ENCODE measurements at places on chromosomes 2 and 18. TPM values are rescaled to one million over a fixed set of nuclear protein-coding genes. Genes with fewer than 3 reads are reported as not detected.

TUBA4B gene
- total RNA-seq: not detected

RNF144A gene
- total RNA-seq: 8.2 TPM

PSMD14 gene
- 46.2 TPM for total RNA-seq

TEKT4 gene
- not detected for total RNA-seq

DNA sequence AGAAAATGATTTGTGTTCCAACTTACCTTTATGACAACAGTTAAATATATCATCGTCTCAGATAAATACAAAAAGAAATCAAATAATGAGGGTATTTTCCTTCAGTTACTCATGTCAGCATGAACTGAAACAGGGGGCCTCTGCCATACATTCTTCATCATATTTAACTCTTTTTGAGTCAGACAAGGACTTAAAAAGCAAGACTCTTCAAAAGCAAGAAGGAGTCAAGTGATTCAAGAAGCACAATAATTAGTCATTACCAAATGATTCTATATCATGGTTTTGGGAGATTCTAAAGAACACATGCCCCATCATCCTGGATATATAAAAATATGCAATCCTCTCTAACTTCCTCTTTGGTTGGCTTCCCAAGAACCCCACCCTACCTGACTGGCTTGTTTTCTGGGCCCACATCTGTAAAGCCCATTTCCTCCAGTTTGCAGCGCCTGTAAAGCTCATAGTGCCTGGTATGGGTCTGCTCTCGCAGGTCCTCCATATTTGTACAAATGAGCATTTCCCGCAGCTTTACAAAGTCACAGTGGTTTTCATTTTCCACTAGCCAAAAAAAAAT is 49.7 kb downstream of the SEPTIN10 start:
- DNase-seq: no peak

DNA sequence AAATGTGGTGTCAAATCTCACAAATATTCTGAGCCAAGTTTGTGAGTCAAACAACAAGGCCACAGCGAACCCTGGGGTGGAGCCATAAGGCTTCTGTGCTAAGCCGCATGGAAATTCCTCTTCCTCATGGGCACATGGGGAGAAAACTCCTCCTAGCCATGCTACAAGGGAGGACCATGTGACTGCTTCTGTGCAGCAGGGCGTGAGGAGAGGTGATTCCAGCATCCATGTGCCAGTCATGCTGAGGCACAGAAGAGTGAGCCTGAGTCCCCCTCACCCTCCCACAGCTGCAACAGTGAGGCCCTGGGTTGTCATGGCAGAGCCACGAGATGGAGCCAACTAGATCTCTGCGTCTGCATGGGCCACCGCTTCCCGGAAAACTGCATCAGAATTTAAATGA is 488.8 kb upstream of the RAB6C start:
- no peak for DNase-seq

DNA sequence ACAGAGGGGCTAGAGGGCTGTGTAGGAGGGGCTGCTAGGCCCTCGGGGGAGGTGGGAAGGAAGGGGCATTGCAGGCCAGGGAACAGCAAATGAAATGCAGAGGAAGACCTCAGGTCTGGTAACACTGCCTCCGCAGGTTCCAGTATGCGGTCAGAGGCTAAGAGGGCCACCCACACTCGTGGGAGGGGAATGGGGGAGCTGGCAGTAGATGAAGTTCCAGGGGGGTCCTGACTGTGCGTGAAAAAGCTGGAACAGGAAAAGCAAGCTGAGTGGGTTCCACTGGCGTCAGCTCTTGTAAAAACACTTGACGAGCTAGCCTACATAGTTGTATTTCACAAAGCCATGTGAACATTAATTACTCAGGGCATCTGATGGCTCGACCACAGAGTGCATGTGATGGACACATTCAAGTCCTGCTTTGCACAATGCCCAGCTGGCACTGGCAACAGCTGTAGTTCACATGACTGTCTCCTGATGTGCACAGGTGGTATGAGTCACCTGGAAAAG is 29.0 kb upstream of the PTPN4 start:
- DNase-seq: no peak

- no peak for DNase-seq
These were observed 162.7 kb upstream of the ETAA1 start for GRCh38 chr2:67234440-67234839.

DNA sequence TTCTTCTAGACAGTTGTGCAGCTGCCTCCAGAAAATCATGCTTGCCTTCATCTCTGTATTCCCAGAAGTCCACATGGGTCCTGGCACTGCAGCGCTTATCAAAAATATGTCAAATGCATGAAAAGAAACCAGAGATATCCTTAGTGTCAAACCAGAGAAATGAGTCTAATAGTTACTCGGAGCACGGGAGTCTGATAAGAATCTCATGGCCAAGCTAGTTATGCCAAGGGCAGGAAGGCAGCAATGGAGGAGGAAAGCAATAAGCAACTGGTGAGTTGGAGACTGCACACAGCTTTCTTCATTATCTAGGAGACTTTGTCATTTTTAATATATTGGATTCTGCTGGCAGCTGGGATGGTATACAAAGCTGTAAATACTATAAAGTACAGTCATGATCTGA is 38.6 kb downstream of the TRIB2 start:
- DNase-seq: no peak

GRCh38 chr2:203059567-203060240 is 45.0 kb downstream of the NBEAL1 start:
- DNase-seq: no peak

DNA sequence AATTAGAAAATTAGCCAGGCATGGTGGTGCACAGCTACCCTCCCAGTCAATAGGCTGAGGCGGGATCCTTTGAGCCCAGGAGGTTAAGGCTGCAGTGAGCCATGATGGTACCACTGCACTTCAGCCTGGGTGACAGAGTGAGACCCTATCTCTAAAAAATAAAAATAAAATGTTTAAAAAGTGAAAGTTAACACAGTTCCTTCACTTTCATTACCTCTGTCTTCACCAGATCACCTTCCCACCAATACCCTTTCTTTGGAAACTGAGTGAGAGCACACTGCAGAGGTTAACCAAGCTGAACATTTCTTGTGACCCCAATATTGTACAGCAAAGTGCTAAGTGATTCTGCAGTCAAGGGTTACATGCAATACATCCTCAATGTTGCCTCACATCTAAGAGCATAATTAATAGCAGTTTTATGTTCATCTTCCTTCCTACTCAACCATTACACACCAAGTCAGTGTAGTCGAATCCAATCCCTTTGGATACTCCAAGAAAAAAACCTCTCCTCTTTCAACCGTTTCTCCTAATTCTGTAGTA is 1.7 kb downstream of the L3MBTL4 start:
- no peak for DNase-seq

DNA sequence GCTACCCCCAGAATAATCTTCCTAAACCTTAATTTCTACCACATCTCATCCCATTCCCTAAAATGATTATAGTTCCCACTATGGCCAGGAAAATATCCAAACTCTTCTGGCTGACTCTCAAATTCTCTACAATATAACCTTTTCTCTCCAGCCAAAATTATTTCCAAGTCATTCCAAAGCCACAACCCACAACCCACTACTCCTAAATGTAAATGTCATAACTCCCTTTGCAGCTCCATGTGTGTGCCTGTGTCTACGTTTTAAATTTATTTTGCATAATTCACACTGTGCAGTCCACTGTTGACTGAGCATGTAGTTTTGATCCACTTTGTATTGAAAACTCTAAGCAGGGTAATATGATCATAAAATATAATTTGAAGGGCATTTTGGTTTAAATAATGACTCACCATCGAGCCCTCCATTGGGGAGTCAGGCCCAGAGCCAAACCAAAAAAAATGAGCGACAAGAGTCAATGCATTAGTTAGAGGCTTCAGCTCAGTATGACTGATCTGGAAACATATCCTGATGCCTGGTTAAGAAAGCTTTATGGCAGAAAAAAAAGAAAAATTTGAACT is 171.0 kb downstream of the AFF3 start:
- no peak for DNase-seq

- no peak for DNase-seq
These were observed 12.3 kb downstream of the DSG2 start for GRCh38 chr18:31510319-31510718.

- DNase-seq: no peak
These were observed 47.6 kb upstream of the OTOS start for GRCh38 chr2:240187989-240188590.

- DNase-seq: no peak
These were observed 506.9 kb upstream of the MYT1L start for GRCh38 chr2:2837746-2838547.

- DNase-seq: no peak
These were observed 850.6 kb upstream of the ACVR2A start for GRCh38 chr2:146994246-146994645.

- DNase-seq: no peak
These were observed 189.4 kb upstream of the LHCGR start for GRCh38 chr2:48944956-48945355.

- DNase-seq: no peak
These were observed 197.0 kb upstream of the MEIS1 start for GRCh38 chr2:66237803-66238379.
